Left lobe of liver (tissue), 2 donors: ENCODE measurements at places on chromosomes 7 and 10.
A peak's percentile ranks its signal among the peaks of the same experiment; 100 is the strongest.

GRCh38 chr10:50909334-50910014, 24.0 kb upstream of the A1CF start:
- no peak for DNase-seq

- no peak for DNase-seq
Measured at GRCh38 chr10:12165999-12166775, 29.5 kb downstream of the NUDT5 start.

- no peak for DNase-seq
Measured at GRCh38 chr10:45418417-45418848, 44.4 kb downstream of the ALOX5 start.

GRCh38 chr10:43046288-43046991, 30.4 kb upstream of the RET start:
- peak; percentile 31 for DNase-seq

- no peak for DNase-seq
Measured at GRCh38 chr7:16130111-16131110, 290.9 kb downstream of the CRPPA start.

- no peak for DNase-seq
Measured at GRCh38 chr10:89122433-89123051, 84.6 kb downstream of the CH25H start.

- no peak for DNase-seq
Measured at GRCh38 chr10:51747216-51747615, 47.8 kb upstream of the CSTF2T start.

GRCh38 chr7:101604331-101604933, 24.7 kb downstream of the MYL10 start:
- DNase-seq = no peak

GRCh38 chr10:89404104-89405047, 10.0 kb upstream of the IFIT5 start:
- peak; percentile 62 for DNase-seq

GRCh38 chr10:97664282-97664850, 22.7 kb downstream of the AVPI1 start:
- no peak for DNase-seq

- no peak for DNase-seq
Measured at GRCh38 chr10:132176623-132177500, 9.9 kb upstream of the DPYSL4 start.

DNA sequence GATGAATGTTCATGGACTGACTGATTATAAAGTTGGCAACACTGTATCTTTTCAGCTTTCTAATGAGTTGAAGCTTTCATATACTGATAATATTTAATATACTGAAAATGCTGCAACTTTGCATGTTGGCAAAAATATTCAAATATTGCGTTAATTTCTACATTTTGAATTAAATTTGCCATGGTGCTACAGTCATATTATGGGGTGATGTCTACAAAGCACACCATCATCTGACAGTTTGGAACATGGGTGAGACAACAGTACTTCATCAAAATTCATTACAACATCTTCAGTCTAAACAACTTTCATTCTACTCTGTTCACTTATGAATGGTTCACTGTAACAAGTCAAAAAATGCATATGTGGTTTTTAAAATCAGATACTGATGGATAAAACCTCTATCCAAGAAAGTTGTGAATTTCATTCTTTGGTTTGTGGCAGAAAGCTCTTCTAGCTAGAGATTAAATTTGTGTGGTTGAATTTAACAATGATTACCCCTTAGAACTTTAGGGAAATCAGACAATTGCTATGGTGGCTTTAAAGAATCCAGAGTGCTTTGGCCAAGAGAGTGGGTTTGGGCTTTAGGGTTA, 136.4 kb downstream of the TMEM26 start:
- no peak for DNase-seq

GRCh38 chr7:25527665-25528170, 299.4 kb upstream of the NPVF start:
- DNase-seq = no peak

GRCh38 chr7:38554586-38554985, 76.6 kb downstream of the AMPH start:
- no peak for DNase-seq

DNA sequence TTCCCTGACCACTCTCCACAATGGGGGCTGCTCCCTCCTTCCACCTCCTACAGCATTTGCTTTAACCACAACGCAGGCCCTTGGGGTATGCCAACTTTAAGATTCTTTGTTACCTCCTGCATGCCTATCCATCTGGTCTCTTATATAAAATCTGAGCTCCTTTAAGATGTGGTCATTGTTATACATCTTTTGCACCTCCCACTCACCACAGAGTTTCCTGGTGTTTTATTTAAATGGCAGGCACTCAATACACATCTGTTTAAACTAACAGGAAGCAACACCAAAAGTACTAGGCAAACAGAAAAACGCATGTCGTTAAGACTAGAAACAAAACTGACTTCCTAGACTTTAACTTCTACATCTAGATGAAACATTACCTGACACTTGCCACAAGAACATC, 36.3 kb downstream of the SLC25A13 start:
- DNase-seq = no peak

DNA sequence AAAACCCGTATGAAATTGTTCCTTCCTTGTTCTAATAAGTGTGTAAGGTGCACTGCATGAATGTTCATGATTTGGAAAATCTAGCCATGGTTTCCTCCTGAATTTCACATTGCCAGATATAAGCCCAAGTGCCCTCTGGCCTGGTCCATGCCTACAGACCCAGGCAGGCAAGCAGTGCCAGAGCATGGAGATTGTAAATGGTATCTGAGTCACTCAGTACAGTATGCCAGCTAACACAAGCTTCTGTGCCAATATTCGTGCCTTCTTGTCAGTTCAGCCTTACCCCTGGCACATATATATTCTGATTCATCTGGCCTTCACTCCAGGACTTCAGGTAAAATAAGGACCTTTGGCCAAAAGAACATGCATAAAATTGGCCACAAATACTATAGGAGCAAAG, 38.4 kb upstream of the PDE1C start:
- DNase-seq = no peak

- DNase-seq = no peak
Measured at GRCh38 chr7:125878988-125879387, 949.4 kb upstream of the POT1 start.

- DNase-seq = no peak
Measured at GRCh38 chr10:122077311-122077875, 88.4 kb downstream of the TACC2 start.

DNA sequence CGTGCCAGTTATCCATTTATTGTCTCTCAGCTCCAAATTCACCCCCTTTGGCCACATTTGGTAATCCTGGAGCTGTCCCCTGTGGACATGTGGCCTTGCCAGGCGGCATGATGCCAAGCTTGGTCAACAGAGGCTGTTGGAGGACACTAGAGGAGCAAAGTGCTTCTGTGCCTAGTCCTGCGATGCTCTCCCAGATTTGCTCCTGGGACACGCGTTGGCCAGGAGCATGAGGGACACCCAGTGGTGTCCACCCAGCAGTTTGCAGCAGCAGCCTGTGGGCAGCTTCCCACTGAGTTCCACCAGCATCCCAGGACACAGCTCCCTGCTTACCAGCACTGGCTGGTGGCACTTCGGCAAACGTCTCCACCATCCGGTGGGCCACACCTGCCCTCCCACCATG, 55.5 kb upstream of the STEAP1B start:
- DNase-seq = peak; percentile 53

GRCh38 chr7:158992759-158993158, 136.4 kb downstream of the DYNC2I1 start:
- DNase-seq = no peak

GRCh38 chr10:4635883-4636282, 190.1 kb upstream of the AKR1E2 start:
- DNase-seq = no peak

GRCh38 chr10:111593578-111593977, 516.7 kb downstream of the ADRA2A start:
- DNase-seq = no peak

- DNase-seq = no peak
Measured at GRCh38 chr7:2639181-2639681, 7.4 kb downstream of the TTYH3 start.

DNA sequence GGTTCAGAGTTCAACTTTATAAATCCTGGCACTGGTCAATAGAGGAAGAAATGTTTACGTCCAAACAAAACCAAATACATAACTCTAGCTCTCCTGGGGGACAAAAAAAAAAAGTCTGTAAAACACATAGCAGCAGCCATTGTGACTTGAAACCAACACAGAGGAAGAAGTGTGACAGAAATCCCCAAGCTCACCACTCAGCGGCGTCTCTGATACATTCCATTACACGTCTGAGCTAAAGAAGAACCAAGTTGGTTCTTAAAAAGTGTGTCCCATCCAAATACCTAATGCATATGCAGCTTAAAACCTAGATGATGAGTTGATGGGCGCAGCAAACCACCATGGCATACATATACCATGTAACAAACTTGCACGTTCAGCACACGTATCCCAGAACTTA, 58.3 kb upstream of the NANOS1 start:
- no peak for DNase-seq

- DNase-seq = no peak
Measured at GRCh38 chr10:104329735-104330134, 8.5 kb downstream of the ITPRIP start.

GRCh38 chr7:132333301-132333700, 243.0 kb downstream of the PLXNA4 start:
- no peak for DNase-seq

DNA sequence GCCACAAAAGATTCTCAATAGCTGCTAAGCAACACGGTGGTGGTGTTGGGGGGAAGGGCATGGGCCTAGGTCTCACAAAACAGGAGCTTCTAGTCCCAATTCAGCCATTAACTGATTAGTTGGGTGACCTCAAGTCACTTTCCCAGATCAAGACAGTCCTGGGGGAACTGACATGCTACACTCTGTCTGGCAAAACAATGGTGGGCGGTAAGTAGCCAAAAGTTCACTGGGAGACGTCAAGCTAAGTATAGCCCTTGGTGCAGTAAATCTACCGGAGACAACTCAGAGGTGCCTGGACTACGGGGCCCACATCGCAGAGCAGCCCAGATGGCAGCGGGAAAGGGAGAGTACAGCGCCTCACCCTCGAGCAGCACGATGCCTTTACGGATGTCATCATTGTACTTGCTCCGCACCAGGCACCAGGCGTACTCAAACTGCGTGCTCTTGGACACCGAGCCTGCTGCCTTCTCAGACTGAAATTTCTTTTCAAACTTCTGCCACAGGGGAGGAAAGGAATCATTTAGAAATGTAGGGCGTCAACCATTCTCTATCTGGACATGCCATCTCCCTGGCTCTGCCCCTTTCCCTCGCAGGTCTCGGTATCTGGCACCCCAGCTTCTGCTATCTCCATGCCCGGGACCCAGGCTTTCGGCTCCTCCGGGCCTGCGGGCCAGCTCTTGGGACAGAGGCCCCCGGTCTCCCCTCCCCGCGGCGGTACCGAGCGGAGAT, 1.1 kb downstream of the FIS1 start:
- no peak for DNase-seq

- DNase-seq = no peak
Measured at GRCh38 chr7:85883-86515, 106.4 kb upstream of the FAM20C start.

GRCh38 chr10:71804077-71804476, 30.8 kb upstream of the VSIR start:
- no peak for DNase-seq

GRCh38 chr10:114719311-114719710, 61.2 kb upstream of the ABLIM1 start:
- peak; percentile 87 for DNase-seq

- no peak for DNase-seq
Measured at GRCh38 chr10:69047111-69047832, 40.6 kb upstream of the SRGN start.

- no peak for DNase-seq
Measured at GRCh38 chr7:138785587-138786437, 12.0 kb upstream of the TMEM213 start.

DNA sequence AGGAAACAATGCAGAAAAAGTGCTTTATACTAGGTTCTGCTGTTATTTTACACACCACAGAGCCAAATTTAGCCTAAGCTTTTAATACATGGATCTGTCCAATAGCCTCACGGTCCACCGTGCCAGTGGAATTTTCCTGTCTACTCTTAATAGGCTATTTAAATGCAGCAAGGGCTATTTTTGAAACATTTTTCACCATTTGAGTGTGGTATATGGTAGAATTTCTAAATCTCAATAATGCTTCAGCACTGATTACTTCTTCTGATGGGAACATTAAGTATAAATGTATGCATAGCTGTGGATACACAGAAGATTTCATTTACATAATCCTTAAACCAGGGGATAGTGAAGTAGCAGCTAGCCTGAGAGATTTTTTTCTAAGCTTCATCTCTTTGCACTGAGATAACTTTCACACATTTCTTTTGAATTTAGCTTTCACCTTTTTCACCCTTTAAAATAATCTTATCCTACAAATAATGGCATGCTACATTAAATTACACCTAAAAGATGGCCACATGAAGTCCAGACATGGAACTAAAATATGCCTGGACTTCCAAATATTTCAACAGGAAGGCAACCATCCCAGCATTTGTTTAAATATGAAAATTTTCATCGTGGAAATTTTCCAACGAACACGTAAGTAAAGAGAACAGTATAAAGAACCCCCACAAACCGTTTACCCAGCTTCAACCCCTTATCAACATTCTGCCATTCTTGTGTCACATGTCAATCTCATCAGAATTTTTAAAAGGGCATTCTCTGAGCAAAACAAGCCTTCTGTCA, 45.4 kb downstream of the AMPH start:
- no peak for DNase-seq

DNA sequence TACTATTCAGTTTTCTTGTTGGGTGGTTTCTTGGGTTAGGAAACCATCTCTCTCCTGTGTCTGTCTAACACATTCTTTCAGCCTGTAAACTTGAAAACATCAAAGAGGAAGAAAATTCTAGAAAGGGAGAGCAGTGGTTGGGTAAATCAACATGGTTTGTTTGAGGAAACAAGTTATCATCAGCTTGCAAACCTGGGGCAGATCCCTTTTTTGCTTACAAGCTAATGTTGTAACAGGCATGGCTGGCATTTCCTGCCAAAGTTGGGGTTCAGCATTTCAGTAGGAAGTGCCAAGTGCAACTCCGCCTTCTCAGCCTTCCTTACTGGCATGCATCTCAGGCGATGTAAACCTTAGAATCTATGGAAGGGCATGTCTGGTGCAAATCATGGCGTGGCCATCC, 112.6 kb downstream of the EEPD1 start:
- DNase-seq = no peak

- no peak for DNase-seq
Measured at GRCh38 chr7:52749880-52750279, 285.6 kb upstream of the POM121L12 start.

- no peak for DNase-seq
Measured at GRCh38 chr7:105209870-105210269, 178.9 kb downstream of the SRPK2 start.

- DNase-seq = no peak
Measured at GRCh38 chr7:80902019-80902418, 16.8 kb downstream of the SEMA3C start.

DNA sequence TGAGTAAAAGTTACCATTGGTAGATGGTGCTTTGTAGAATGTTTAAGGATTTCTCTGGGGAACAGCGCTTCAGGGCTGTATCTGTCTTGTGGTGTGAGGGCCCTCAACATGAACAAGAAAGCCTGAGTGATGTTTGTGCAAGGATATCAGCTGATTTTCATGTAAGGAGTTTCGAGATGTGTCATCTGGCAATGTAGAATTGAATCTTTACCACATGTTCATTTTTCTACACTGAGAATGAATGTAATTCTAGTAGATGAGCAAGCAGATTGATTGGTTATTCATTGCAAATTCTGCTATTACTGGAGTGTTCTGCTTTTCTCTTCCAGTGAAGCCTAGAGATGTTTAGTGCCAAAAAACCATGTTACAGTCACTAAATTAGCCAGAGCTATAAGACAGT, 87.7 kb downstream of the ST7 start:
- no peak for DNase-seq

- DNase-seq = no peak
Measured at GRCh38 chr7:41869091-41869490, 166.2 kb upstream of the INHBA start.

GRCh38 chr7:88826222-88826621, 30.7 kb upstream of the TEX47 start:
- no peak for DNase-seq
